Caki2 (cell line): ENCODE measurements at places on chromosomes 5 and 9. TPM values are rescaled to one million over a fixed set of nuclear protein-coding genes. Genes with fewer than 3 reads are reported as not detected.

- DNase-seq: no peak
These were observed 9.6 kb upstream of the IFNE start for GRCh38 chr9:21491756-21492155.

Gene TNIP1
- 160 and 176 TPM in 2 replicates for total RNA-seq

GRCh38 chr9:134443174-134444037 lies 117.2 kb downstream of the RXRA start:
- DNase-seq: peak; percentile 93

DNA sequence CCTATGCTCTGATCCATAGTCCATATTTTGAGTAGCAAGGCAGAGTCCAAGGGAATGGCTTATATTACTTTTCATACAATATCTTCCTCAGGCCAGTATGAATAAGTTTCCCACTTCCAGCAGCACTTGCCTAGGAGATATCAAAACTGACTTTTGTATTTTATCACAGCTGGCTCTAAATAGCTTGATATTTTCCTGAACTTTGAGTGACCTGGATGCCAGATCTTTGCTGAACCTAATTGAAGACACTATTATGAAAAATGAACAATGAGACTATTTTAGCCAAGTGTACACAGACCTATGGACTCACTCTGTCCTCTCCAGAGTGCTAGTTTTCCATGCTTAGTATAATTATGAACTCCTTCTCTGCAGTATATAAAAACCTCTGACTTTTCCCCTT lies 475.6 kb upstream of the PTGER4 start:
- no peak for DNase-seq

DNA sequence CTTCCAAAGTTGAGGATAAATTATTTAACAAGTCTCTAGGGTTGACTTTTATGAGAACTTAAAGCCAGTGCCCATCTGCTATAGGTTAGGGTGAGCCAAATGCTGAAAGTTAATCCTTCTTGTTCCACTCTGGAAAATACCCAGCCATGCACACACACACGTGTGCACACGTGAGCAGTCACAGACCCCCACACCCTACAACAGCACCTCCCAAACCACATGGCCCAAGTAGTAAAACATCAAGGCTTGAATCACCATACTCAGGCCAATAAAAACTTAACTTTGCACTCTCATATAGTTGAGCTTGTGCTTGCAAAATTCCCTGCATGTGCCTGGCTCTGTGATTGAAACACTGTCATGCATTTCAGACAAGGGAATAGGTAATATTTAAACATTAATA lies 467.6 kb downstream of the ARHGEF28 start:
- no peak for DNase-seq

DNA sequence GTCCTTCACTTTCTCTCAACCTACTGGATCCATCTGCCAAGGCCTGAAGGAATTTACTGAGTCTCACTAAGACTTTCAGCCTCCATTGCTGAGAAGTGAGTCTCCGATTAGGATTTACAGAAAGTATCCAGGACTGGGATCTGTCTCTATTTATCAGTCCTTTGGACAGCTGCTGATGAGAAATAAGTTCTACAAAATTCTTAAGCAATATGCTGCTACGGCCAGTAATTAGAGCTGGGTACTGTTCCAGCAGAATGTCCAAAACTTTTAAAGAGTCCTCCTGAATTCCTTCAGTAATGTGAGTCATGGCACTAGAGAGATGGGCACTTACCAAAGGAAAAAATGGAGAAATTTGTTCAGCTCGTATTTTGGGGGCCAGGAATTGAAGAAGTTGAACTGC lies 5.9 kb downstream of the TEX10 start:
- DNase-seq: no peak

DNA sequence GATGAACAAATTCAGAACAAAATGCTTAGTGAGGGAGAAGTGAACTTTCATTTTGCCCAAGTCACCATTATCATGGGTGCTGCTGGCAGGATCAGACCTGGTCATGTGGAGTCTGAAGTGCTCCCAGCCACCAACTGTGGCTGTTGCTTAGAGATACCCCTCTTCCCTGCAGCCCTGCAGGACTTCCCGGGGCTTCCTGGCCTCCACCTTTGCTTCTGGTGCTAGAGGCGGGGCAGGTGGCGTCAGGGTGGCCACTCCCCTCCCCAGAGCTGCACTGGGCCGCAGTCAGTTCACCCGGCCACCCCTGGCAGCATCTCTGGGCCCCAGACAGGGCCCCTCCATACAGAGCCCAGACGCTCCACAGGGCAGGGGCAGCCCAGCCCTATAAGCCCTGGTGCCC lies 30.0 kb upstream of the SLC12A7 start:
- no peak for DNase-seq

DNA sequence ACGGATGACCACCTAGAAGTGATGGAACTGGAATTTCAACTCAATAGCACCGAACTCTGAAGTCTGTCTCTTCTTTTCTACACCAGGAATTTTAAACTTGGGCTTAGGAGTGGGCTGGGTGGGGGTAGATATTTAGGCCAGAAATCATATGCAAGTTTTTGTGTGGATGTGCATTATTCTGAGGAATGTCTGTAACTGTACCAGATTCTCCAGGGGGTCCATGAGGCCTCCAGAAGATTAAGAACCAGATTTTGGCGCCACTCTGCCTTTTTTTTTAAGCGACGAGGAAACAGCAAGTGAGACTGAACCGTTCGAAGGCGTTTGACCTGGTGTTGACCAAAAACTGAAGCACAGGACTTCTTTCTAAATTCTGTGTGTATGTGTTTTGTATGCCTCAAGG lies 88.8 kb upstream of the TTC23L start:
- DNase-seq: no peak

GRCh38 chr5:94113-94892 lies 2.3 kb downstream of the PLEKHG4B start:
- no peak for DNase-seq

DNA sequence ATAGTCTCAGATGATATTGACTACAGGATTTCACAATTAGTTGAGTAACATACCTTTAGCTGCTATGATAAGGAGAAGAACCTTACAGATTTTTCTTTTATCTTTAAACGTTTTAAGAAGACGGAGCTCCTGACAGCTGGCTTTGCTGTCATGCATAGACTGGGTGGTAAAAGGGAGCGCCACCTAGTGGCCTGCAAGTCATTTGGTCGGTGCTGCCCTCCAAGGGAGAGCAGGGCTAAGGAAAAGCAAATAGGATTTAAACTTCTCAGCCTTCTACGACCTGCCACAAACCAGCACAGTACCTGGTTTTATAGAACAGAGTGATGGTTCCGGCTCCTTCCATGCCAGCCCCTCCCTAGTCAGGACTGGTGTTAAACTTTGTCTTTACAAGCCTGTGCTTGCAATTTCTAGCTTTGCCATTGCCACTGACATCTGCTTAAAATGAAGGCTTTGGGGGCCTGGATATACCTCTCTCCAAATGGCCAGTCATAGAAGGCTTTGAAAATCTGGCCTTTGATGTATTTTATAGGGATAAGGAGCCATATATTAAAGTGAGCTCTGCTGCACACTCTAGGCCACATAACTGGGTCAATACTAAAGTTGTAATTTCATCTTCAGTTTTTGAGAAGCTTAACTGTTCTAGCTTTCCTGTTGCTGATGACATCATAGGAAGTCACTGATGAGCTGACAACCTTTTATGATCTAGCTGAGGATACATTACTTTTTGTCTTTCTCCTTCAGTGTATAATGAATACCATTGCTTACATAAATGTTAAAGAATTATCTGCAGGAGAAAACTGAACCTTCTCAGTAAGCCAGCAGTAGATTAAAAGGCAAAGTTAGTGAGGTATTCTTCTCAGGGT lies 31.1 kb upstream of the ADAMTSL1 start:
- peak; percentile 36 for DNase-seq

GRCh38 chr9:71607461-71607881 lies 160.8 kb downstream of the CEMIP2 start:
- DNase-seq: no peak

Gene PBX3
- 9.3 and 44.3 TPM in 2 replicates for total RNA-seq

DNA sequence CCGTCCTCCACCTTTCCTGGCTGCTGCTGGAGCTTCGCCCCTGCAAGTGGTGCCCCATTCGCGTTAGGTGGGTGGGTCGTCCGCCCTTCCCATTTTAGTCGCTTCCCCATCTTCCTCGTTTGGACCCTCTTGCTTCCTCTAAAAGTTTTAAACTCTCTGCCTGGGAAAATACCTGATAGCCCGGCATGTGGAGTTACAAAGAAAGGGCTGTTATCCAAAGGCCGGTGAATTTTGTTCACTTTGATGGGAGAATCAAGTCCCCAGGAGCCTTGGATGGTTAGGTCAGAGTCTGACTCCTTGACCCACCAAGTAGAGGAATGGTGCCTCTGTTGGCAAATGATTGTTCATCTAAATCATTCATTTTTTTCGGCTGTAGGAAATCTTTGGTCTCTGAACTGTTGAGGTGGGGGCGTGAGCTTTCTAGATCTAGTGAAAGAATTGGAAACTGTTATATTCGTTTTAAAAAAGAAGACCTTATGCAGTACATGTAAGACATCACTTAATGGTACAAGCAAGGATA lies 29.5 kb upstream of the APC start:
- DNase-seq: no peak

- no peak for DNase-seq
These were observed 3.5 kb downstream of the ARHGEF28 start for GRCh38 chr5:73629456-73629855.

Gene PDE6A
- total RNA-seq: 0.07 and 0.14 TPM in 2 replicates

GRCh38 chr9:76512826-76513225 lies 53.8 kb downstream of the GCNT1 start:
- peak; percentile 32 for DNase-seq

Gene HRH2
- 0.98 and 1.0 TPM in 2 replicates for total RNA-seq

DNA sequence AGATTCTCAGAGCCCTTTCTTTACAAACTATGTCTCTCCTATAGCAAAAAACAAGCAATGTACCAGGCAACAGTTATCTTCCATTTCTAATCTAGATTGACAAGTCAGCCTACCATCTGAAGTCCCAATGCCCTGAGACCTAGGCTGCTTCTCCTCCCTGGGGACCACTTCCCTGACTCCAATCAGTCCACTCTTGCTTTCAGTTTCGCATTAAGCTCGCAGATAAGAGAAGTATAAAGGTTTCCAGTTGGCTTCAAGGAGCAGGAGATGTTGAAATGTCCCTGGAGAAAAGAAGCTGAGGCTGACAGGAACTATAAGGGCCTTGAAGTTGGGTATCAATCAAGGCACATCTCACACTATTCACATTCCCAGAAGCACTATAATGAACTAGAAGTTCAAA lies 32.3 kb downstream of the ERP44 start:
- DNase-seq: no peak

- DNase-seq: no peak
These were observed 456.9 kb downstream of the TMEM232 start for GRCh38 chr5:110269478-110270142.

GRCh38 chr5:119063579-119064379 lies 7.1 kb upstream of the DMXL1 start:
- no peak for DNase-seq

GRCh38 chr5:94040591-94041148 lies 299.3 kb upstream of the POU5F2 start:
- no peak for DNase-seq

DNA sequence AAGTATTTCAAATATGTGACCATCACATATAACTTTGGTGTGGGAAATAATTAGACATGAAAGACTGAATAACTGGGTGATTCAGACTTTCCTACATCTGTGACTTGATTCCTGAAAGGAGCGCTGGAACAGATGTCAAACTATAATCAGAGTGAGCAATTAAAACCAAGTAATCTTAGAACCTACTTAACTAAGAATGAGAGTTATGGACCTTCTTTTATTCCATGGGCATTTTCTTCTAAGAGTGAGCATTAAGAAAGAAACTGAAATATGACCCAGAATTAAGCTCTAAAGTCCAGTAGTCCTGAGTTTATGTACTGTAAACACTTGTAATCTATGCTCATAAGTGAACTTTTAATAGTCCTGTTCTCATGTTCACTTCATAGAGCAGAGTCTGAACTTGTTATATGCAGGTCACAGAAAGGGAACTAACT lies 68.4 kb downstream of the PAM start:
- DNase-seq: no peak

Gene C9orf153
- not detected in 2 replicates for total RNA-seq

Gene QRFP
- total RNA-seq: not detected in 2 replicates

DNA sequence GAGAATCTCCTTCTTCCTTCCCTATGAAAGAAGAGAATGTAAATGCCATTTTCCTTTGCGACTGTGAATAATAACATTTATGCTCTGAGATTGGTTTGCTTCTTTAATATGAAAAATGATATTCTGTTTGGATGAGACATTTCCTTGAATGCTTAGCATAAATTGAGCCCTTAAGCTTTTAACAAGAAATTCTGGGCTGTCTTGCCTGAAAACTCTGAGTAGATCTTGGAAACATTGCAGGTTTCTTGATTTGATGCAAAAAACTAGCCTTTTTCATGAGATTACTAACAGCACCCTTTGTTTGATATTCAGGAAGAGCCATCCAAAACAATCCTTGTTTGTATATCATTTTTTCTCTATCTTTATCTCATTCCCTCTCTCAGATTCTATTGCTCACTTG lies 272.5 kb downstream of the TMEM38B start:
- no peak for DNase-seq

GRCh38 chr5:95296291-95296690 lies 11.4 kb upstream of the MCTP1 start:
- no peak for DNase-seq

GRCh38 chr9:121499177-121499426 lies 542 bp downstream of the GGTA1 start:
- DNase-seq: no peak

DNA sequence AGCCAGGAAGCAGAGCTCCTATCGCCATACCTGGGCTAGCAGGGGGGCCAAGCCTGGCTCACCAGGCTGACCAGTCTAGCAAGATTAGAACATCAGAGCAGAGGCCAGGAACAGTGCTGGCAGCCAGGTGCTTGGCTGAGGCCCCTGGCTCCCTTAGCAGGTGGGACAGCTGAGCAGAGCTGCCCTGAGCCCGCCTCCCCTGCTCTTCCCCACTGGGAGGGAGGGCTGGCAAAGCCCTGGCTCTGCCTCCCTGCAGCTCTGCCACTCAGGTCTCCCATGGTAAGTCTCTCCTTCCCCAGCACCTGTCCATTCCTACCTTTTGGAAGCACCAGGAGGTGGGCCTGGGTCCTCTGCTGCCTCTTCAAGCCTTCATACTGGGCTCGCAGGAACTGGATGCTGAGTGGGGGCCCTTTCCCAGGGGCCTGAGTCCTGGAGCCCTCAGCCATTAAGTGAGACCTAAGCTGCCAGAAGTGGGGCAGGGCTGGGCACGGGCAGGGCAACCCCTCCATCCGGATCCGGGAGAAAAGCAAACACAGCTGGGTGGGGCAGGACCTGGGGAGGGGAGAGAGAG lies 803 bp downstream of the C9orf152 start:
- no peak for DNase-seq

- DNase-seq: no peak
These were observed 4.3 kb upstream of the RIC1 start for GRCh38 chr9:5624655-5625054.

GRCh38 chr5:112862085-112862484 lies 998 bp downstream of the SRP19 start:
- DNase-seq: no peak

Gene ANKHD1
- total RNA-seq: 43.9 and 53.4 TPM in 2 replicates

GRCh38 chr5:107331882-107332281 lies 338.9 kb downstream of the EFNA5 start:
- no peak for DNase-seq

GRCh38 chr5:137372773-137373160 lies 126.4 kb downstream of the SPOCK1 start:
- no peak for DNase-seq

Gene PCDHGA6
- 1.6 TPM in 1 of 2 replicates, not detected in the other for total RNA-seq
